ENCODE measurements at places on chromosomes 16 and 17.

DNA sequence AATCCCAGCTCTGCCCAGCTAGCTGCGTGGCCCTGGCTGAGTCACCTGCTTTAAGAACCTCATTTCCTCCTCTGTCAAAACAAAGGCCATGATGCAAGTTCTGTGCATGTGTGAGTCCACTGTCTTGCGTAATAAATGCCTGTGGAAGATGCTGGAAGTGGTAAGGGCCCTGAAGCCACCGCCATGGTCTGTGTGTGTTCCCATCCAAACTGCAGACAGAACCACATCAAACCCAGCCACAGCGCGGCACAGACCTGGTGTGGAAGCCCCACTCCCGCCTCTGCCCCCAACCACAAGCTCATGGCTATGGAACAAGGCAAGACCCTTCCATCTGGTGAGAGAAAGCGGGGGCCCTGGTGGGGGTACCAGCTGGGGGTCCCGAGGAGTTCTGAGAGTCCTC lies 26.0 kb downstream of the NECAB2 start:
- DNase-seq = no peak

DNA sequence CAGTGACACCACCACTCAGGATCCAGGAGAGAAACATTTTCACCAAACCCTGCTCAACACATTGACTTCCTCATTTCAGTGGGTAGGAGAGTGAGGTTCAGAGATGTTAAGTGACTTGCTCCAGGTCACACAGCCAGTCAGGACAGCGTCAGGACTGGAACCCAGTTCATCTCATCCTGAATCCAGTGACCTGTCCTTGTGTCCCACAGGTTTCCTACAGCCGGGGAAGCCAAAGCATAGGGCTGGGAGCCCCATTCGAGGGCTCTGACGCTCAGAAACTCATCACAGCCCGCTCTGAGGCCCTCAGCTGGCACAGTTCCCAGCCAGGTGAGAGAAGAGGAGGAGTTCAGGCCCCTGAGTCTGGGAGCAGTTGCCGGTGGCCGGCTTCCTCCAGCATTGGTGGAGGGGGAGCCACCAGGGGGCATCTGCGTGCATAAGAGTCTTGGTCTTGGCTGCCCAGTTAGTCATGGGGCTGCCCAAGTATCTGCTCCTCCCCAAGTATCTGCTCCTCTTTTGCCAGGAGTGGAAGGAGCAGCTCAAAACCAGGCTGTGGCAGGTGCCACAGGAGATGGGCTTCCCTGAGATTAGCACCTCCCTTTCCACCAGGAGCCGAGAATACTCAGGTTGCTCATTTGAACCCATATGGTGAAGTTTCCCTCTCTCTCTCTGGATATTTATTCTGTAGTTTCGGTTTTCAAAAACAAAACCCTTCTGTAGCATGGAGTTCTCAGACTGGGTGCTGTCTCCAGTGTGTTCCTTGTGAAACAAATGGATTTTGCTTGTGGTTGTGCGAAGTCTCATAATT lies 56.0 kb downstream of the TNFRSF13B start:
- peak; percentile 58 for DNase-seq

- no peak for DNase-seq
Observed at GRCh38 chr16:84462296-84463210, 41.9 kb downstream of the MEAK7 start.

DNA sequence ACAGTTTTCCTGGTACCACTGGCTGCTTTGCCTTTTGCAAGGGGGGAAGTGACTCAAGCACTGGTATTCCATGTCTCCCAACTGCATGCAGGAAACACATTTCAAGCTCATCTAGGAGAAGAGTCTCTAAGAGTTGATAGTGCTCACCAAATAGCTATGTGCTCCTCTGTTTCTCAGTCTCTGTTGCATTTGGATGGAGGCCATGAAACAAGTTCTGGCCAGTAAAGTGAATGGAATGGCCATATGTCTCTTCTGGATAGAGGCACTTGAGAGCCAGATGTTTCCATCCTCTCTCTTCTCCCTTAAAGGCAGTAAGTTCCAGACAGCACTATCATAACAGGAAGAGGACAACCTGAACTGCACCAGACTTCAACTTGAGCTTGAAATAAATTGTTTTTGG lies 60.6 kb downstream of the C16orf82 start:
- DNase-seq = no peak

DNA sequence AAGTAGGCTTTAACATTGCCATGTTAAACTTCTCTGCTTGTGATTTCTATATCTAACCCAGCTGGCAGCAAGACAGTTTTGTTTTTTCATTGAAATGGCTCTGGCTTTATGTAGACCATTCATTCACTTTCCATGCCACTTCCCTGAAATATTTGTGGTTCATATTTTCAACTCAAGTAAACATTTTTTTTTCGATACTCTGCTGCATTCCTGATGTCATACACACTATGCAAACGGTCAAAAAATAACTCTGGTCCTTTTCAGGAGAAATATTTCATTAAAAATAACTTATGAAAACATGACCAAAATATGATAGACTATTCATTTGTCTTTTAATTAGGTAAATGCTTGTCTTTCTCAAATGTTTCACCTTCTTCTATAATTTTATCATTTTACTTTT lies 116.3 kb downstream of the USP22 start:
- DNase-seq = no peak

- DNase-seq = no peak
Observed at GRCh38 chr16:82584553-82585152, 42.1 kb upstream of the CDH13 start.

DNA sequence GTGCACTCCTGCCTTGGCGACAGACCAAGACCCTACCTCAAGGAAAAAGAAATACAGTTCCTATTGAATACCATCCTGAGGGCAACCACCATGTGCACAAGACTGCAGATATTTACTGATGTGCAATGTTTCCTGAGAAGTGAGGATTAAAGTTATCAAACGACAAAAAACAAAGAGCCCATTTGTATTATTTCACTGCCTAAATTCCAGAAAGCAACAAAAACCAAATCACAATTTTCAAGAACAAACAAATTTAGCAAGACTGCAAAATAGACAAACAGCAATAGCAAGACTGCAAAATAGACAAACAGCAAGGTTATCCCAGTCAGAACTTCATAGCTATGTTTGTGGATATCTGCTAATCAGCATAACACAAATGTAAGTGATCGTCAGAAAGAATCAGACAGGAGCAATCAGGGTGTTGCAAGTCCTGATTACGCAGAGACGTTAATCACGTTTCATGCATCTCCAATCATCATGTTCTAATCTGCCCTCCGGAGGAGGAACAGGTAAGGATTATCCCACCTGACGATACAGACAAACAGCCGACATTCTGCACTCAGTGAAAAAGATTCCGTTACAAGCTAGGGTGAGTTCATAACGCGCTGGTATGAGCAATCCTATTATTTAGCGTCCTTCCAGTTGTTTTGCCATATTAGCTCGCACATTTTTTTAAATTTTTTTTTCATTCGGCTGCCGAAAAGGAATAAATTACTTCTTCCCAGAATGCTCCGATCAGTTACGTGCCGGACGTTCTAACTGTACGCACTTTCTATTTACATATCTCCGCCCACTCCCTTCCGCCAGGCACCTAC lies 2.9 kb downstream of the TMEM107 start:
- DNase-seq = no peak

GRCh38 chr17:65261682-65262636 lies 124.8 kb downstream of the RGS9 start:
- DNase-seq = no peak

DNA sequence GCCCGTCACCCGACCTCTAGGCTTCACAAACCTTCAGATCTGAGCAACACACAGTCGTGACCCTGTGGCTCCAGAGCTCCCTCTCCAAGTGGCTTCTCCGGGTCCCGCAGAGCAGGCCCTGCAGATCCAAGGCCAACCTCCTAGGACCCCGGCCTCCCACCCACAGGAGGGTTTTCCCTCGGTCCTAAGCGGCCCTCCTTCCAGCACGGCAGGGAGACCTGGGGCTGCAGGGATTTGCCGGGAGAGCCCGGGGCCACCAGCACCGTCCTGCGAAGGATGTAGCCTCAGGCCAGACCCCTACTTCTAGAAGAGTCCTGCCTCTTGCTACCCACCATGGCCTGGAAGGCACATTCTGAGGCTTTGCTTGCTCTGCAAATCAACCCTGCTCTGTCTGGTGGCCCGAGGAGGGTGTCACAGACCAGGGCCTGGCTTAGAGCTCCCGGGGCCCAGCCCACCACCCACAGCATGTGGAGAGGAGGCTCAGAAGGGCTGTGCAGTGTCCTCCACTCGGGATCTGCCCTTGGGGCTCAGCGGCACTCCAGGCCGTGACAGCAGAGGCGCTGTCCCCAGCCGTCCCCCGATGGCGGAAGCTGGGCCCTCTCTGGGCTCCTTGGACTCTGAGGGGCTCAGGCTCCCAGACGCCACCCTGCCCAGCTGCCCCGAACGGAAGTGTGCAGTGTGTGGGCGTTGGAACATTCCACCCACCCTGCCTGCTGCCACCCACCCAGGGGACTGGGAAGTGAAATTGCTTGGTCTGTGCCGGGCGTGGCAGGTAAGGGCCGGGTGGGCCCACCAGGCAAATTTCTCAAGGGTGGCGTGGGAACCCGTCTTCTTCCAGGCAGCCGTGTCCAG lies 28.8 kb upstream of the ACSF3 start:
- DNase-seq = no peak

GRCh38 chr16:88499836-88500251 lies 46.8 kb downstream of the ZFPM1 start:
- no peak for DNase-seq

- no peak for DNase-seq
Observed at GRCh38 chr17:50672071-50672470, 35.6 kb downstream of the ANKRD40 start.

- no peak for DNase-seq
Observed at GRCh38 chr16:11560701-11561453, 25.8 kb downstream of the LITAF start.

DNA sequence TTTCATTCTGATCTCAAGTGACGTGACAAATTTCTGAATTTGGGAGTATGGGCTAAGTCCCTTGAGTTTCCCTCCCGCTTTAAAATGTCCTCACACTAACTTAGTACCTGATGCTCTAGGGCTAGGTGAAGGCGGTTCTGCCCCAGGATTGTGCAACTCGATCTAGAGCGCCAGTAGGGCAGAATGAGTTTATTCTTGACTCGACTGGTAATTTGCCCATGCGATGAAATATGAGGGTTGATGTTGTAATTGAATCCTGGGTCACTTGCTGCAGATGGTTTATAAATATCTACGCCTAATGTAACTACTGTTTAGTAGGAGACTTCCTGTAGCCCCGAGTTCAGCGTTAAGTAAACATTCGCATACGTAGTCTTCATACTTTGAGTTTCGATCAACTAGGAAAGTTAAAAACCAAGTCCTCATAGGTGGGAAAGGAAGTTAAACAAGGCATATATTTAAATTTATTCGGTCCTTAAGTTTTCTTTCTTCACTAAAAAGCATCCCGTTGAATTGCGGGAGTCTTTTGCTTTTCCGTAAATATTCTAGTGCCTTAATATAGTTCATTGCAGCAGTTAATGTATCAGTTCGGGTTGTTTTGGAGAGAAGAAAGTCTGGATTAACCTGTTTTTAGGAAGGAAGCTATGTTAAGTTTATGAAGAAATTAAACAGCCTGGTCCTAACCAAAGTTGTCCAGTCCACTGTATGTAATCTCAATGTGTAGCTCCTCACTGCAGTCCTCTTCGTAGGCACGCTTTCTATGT lies 1.6 kb downstream of the CTCF start:
- no peak for DNase-seq

DNA sequence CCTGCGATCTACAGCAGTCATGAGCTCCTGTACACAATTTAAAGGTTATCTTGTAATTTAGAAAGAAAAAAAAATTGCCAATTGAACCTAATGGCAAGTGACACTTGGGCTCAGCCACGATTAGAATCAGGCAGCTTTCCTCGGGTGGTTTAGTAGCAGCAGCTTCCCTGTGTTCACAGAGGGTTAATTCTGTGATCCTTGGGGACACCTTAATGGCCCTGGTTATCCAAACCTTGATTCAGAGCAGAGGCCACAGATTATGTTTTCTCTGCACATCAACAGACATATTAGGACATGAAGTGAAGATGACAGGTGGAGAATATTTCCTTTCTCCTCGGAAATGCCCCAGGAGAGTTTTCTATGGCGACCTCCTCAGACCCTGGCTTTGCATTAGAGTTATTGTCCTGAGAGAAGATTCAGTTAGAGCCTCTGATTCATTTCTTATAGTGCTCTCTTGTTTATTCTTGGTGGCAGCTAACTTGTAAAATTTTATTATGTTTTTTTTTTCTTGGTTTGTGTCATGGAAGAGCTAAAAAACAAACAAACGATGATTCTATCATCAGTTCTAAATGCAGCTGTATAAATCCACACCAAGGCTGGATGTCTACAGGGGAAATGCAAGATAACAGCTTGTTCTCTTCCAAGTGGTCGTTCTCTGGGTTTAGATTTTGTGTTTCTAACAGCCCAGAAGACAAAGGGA lies 351.2 kb upstream of the DYNLRB2 start:
- DNase-seq = no peak

- DNase-seq = no peak
Observed at GRCh38 chr17:67143318-67143717, 99.0 kb downstream of the CACNG1 start.

DNA sequence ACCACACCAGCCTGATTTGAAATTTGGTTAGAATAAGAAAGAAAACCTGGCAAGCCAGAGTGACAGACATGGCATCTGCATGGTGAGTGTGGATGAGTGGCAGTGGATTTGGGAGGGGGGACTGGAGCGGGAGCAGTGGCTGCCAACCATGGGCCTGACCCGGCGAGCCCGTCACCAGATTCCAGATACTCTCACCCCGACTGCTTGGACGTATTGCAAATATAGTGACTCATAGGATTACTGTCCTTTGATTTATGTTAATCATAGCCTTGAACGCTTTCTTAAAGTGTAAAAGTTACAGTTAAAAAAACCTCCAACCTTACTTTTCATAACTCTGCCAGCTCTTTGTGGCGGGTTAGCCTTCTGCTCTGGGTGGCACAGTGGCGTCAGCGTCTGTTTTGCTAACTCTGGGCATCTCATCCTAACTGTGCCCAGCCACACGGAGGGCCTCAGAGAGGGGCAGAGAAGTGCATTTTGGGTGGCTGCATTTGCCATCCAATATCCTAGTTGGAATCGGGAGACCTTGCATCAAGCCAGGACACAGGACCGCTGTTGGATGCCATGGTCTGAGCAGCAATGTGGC lies 26.8 kb upstream of the FOXK2 start:
- peak; percentile 79 for DNase-seq

DNA sequence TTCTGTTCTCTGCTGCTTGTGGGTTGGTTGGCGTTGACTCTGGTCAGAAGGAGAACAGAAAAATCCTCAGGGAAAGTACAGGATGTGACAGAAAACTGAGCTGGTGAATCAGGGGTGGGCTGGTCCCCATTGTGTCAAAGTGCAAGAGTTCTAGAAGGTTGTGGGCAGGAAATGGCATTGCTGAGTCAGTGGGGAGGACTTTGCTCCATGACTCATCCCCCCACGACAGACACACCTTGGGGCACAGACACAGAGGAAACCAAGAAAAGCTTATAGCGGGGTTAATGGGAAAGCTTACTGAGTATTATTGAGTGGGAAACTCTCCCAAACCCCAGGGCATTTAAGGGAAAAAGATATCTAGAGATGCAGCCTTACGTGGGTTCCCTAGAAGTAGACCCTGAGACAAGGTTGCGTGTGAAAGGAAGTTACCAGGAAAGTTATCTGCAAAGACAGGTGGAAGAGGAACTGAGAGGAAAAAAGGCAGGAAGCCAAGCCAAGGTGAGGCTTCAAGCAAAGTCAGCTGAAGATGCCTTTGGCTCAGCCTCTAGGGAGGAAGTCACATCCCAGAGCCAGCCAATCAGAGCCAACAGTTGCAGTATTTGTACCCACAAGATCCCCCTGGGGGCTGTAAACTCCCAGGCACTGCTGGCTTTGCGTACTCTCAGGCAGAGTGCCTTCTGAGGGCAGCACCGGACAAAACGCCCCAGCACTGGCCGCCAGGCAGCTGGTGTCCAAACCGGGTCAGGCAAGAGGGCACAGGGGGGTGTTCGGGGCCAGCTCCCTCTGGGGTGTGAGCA lies 86.4 kb downstream of the FOXL1 start:
- no peak for DNase-seq

Data from vagina (tissue), 2 donors.